Esophagus muscularis mucosa (tissue), 4 donors: ENCODE measurements at places on chromosomes 12 and 14. TPM values are rescaled to one million over a fixed set of nuclear protein-coding genes. Genes with fewer than 3 reads are reported as not detected.

The TGM1 gene
- total RNA-seq: 0.52 TPM

The GYS2 gene
- not detected for total RNA-seq

The TMEM229B gene
- total RNA-seq: 4.0 TPM

The CFAP54 gene
- total RNA-seq: 5.8 TPM

- no peak for DNase-seq
Observed at GRCh38 chr12:25743679-25744215, 190.7 kb upstream of the LMNTD1 start.

- DNase-seq: no peak
Observed at GRCh38 chr14:88488081-88488480, 66.7 kb downstream of the PTPN21 start.

- DNase-seq: no peak
Observed at GRCh38 chr14:104106471-104106991, 21.0 kb downstream of the ASPG start.

The AP4S1 gene
- total RNA-seq: 12.3 TPM

- no peak for DNase-seq
Observed at GRCh38 chr14:51396222-51396815, 156.3 kb downstream of the TMX1 start.

DNA sequence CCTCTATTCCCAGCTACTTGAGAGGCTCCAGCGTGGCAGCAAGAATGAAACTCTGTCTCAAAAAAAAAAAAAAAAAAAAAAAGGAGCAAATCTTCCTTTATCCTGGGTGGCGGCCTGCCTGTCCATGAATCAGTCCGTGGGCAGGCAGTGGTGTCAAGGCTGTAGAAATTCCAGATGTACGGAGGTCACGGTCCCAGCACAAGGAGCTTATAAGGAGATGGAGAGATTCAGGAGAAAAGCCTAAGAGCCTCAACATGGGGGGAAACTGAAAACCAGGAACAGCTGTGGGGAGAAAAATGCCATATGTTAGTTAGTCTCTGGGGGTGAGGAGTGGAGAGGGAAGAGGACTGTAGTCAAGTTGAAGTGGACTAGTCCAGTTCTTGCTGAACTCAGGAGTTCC lies 130.5 kb upstream of the CRY1 start:
- DNase-seq: no peak

DNA sequence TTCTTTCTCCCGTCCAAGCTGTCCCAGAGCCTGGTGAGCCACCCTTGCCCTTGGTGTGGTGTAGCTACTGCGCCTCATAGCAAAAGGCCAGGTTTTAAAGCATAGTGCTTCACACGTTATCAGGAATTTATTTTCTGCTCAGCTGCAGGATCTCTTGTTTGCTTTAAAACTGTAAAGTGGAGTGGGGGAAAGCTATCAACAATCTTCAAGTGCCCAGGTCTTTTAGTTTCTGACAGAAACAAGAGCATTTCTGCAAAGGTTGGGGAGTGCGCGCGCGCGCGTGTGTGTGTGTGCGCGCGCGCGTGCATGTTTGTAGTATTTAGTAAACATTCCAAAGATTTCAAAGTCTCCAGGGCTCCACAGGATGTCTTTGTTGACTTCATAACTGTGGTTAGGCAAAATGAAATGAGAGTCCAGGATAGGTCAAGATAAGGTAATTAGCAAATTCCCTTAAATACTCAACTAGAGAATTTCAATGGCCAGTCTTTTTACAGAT lies 45.5 kb downstream of the EML1 start:
- peak; percentile 50 for DNase-seq

- DNase-seq: no peak
Observed at GRCh38 chr12:12845794-12846243, 32.7 kb downstream of the DDX47 start.

- DNase-seq: no peak
Observed at GRCh38 chr14:77309131-77309530, 11.6 kb downstream of the POMT2 start.

- DNase-seq: no peak
Observed at GRCh38 chr12:9869307-9870161, at the start of gene CLEC2B. Gene CLEC2B (minus strand): TSS chr12:9869354.

- no peak for DNase-seq
Observed at GRCh38 chr14:68208218-68208617, 388.6 kb downstream of the RAD51B start.

DNA sequence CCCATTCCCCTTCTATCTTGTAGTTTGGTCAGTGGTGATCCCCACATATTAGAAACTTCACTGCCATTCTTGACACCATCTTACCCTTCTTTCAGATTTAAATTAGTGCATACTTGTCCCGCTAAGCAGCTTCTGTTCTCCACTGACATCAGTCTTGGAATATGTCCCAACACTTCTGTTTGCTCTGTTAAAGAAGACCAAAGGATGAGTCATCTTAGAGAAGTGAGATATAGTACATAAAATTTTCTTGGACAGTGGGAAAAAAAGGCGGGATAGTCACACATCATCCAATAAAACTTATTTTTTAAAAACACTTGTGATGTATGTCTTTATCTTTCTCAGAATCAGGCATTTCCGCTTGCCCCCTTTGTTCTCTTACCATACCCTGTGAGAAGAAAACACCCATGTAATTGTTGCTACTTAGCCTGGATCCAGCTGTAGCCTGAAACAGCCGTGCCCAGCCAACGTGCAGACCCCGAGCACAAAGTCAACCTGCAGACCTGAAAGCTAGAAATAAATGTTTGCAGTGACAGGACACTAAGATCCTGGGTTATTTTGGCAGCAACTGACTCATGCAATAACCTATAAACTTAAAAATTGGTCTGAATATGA lies 100.1 kb upstream of the PDE3A start:
- DNase-seq: no peak

The FGF6 gene
- not detected for total RNA-seq

DNA sequence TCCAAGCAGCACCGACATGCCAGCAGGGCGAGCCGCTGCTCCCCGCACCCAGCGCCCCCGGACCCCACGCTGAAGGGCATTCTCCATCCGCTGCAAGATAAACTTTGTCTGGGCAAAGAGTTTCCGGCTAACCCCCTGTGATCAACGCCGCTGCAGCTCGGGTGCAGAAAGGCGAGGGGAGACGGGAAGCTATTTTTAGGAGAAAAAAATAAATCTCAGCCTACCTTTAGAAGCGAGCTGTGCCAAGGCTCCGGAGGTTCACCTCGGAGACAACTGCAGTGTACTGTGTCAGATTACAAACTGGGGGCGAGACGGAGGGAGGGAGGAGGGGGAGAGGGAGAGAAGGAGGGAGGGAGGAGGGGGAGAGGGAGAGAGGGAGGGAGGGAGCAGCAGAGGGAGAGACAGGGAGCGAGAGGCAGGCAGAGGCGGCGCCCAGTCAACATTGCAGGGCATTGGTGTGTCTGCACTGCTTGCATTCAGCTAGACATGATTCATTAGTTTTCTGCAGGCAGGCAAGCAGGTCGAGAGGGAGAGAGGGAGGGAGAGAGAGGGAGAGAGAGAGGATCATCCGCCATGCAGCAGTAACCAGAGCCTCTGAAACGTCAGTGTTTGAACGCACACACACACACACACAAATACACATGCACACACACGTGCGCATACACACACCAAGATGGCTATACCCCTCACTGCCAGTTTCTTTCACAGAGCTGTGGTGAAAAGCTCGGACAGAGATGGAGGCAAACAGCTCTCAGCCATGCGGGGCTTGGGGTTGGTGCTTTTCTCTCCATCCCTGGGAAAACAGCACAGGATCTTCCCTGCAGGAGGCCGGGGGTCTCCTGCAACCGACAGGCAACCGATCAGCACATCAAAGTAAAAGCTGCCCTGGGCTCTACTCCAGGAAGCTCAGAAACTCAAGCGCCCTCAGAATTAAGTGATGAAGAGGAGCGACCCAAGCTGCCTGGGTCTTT lies at the start of gene RIMBP2:
RIMBP2 (minus strand) TSS at position 302 of the 971 bp plus-strand sequence. CDS start 237,286 bp downstream, outside the sequence.
- no peak for DNase-seq

DNA sequence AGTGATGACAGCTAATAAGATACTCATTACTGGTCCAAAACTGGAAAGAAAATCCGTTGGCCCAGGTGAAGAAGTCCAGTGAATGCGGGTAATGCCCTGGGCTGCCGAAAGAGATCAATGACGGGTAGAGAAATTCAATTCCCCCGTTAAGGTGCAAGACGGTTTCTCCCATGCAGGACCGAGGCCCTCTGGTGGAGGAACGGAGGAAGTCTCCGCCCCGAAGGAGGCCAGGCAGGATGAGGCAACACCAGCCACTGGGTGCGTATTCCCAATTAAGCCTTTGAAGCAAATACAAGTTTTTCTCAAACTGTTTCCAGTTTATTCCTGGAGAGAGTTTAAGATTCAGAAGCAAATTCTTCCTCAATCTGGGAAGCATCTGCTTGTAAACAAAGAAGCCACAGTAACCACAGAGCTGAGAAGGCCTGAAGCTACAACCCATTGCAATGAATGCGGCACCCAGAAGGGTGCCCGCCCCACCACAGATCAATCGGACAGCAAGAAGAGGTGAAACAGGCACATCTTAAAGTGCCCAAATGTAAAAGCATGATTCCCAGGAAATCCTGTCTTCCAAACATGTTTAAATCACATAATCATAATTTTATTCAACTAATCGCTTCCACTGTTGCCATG lies 118.5 kb downstream of the TTC7B start:
- DNase-seq: peak; percentile 96

DNA sequence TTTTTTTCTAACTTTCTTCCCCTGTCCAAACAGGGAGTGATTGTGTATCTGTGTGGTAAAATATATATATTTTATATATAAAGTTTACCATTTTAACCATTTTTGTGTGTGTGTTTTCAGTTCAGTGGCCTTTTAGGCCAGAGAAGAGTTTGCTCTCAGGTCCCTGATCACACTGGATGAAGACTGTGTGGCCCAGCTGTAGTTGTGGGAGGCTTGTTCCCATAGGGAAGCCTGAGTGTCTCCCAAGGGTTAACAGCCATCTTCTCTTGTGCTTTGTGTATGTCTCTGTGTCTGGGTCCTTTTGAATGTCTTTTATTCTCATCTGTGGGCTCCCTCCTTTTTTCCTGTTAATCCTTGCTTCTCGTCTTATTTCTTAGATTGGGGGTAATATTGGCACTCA lies 23.4 kb downstream of the CGRRF1 start:
- no peak for DNase-seq

DNA sequence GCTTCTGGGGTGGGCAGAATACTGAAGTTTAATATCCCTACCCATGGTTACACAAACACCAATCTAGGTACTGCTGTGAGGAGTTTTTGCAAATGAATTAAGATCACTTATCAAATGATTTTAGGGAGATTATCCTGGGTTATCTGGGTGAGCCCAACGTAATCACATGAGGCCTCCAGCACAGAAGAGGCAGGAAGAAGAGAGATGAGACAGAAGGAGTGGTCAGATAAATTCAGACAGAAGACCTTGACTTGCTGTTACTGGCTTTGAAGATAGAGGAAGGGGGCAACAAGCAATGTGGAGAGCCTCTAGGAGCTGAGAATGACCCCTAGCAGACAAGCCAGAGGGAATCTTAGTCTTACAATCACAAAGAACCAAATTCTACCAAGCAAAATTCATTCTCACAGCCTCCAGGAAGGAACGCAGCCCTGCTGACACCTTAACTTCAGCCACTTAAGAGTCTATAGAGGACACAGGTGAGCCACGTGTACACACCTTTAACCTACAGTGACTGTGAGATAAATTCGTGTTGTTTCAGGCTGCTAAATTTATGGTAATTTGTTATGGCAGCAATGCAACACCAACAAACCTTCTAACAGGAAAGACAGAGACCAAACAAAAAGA lies 49.4 kb downstream of the FERMT2 start:
- DNase-seq: no peak

DNA sequence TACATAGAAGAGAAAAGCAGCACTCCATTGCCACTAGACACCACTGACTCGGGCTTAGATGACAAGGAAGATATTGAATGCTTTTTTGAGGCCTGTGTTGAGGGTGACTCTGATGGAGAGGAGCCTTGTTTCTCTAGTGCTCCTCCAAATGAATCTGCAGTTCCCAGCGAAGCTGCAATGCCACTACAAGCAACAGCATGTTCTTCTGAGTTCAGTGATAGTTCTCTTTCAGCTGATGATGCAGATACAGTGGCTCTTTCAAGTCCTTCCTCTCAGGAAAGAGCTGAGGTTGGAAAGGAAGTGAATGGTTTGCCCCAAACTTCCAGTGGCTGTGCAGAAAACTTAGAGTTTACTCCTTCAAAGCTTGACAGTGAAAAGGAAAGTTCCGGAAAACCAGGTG lies 114.5 kb upstream of the NPAS3 start:
- DNase-seq: no peak

The APOLD1 gene
- total RNA-seq: 49.4 TPM

The OTX2 gene
- total RNA-seq: not detected

GRCh38 chr12:40226705-40227104 lies 1.9 kb downstream of the LRRK2 start:
- peak; percentile 94 for DNase-seq

- DNase-seq: no peak
Observed at GRCh38 chr12:96902076-96902475, 5.0 kb upstream of the NEDD1 start.

The AQP2 gene
- total RNA-seq: not detected

The CCDC177 gene
- total RNA-seq: not detected

GRCh38 chr12:115920395-115921183 lies 356.9 kb downstream of the MED13L start:
- DNase-seq: no peak

DNA sequence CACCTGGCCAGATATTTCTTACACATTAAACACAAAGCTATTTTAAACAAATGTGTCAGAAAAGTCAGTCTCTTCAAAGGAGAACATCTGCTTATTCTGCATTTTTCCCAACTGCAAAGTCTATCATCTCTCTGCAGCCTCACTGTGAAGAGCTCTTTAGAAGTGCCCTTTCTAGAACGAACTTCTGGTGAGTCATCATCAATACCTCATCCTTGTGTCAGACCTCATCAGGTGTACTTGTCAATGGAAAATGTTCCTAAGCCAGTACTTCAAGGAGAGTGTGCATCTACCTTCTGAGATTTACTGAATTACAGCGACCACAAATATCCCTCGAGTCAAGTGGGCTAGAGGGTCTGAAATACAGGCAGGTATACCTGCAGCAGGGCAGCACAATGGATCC lies 457.3 kb downstream of the LRIG3 start:
- no peak for DNase-seq

The A2ML1 gene
- not detected for total RNA-seq

DNA sequence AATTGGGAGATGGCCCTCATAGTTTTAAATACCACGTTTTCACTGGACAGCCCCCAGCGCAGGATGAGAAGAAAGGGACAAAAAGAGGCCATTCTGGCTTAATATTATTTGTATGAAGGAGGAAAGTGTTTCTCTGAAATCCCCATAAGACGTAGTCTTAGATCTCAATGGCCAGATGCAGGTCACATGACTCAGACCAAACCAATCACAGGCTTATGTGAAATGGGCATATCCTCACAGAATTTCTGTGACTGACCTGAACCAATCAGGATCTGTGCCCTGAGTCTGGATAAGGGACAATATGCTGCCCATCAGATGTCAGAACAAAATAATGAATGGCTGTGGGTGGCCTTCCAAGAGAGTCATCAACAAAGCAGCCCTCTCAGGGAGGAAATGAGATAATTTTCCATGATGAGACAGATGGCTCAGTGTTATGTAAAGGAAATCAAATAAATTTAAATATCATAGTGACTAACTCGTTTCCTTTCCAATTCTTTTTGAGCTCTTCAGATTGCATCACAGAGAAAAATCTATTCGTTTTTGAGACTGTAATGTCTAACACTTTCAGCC lies 1009.5 kb upstream of the TMEM132C start:
- no peak for DNase-seq

The NCKAP5L gene
- 15.0 TPM for total RNA-seq
